Fibroblast of upper back skin (primary cell): ENCODE measurements at places on chromosomes 12 and 14.
A peak's percentile ranks its signal among the peaks of the same experiment; 100 is the strongest.

- no peak for DNase-seq
Measured at GRCh38 chr12:6824085-6824775, 2.6 kb downstream of the GPR162 start.

- no peak for DNase-seq
Measured at GRCh38 chr12:9103050-9103849, 12.5 kb downstream of the A2M start.

DNA sequence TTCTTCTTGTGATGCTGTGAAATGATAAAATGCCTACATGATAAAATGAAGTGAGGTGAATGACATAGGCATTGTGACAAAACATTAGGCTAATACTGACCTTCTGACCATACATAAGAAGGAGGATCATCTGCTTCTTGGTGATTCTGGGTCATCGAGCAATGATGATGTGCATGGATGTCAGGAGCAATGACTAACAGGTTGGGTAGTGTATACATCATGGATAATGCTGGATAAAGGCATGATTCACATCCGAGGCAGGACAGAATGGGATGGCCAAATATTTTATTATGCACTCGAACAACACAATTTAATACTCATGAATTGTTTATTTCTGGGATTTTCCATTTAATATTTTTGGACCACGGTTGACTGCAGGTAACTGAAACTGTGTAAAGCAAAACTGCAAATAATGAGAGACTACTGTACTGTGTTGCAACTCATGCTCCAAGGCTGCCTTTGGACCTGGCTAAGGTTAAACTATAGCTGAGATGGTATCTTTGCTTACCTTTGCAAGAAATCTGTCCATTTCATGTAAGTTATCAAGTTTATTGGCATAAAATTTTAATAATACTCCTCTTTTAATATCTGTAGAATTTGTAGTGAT is 7.6 kb upstream of the SLC25A21 start:
- no peak for DNase-seq

DNA sequence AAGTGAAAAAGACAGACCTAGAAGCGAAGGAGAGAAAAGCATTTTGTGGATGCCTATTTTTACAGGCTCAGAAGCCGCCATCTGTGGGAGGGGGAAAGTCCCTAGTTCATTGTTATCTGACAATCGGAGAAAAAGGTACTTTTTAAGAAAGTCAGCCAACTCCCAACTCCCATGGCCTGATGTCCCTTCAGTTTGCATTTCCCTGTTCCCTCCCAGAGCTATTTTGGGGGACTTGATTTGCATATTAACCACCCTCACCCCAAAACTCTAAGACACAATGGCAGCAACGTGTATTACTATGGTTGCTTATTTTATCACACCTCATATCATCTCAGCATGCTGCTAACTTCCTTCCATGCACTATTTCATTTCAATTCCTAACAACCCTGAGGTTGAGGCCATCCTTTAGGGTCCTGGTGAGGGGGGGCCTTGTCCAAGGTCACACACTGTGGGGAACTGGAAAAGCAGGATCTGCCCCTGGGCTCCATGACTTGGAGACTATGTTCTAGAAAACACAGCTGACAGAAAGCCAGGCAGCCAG is 18.7 kb downstream of the HVCN1 start:
- DNase-seq: no peak

- DNase-seq: no peak
Measured at GRCh38 chr14:63269561-63270225, 49.0 kb downstream of the GPHB5 start.

GRCh38 chr12:96134200-96134599 is 60.0 kb upstream of the ELK3 start:
- DNase-seq: no peak

- no peak for DNase-seq
Measured at GRCh38 chr12:119225454-119225853, 46.7 kb downstream of the HSPB8 start.

DNA sequence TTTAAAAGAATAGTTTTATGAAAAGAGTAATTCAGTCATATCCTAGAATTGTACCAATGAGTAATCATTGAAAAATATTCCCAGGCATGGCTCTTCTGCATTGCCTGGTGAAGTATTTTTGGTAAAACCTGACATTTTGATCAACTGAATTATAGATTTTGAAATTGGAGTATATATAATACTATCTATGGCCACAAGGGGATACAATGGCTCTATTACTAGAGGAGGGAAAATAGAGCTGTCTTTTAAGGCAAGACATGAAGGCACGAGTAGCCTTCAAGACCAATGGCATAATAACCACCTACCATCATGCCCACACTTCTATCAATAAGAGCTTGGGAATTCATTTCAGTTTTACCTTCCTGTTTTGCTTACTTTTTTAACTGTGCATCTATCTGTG is 1241.4 kb upstream of the TMEM132C start:
- no peak for DNase-seq

DNA sequence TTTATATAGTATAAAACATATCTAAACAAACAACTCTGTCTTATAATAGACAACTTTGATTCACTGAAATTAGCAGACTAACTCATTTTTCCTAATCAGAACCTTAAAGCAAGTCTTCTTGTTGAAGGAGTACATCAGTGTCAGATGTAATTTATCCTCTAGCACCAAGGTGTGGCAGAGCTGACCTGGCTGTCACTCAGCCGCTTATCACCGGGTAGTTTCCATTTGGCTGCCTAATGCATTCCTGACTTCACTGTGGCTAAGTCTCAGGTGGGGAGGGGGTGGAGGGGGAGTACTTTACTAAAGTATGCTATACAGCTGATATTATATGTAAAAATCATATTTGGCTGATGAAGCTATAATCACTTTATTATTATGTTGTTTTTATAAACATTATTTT is 339.9 kb upstream of the RGS6 start:
- DNase-seq: no peak

DNA sequence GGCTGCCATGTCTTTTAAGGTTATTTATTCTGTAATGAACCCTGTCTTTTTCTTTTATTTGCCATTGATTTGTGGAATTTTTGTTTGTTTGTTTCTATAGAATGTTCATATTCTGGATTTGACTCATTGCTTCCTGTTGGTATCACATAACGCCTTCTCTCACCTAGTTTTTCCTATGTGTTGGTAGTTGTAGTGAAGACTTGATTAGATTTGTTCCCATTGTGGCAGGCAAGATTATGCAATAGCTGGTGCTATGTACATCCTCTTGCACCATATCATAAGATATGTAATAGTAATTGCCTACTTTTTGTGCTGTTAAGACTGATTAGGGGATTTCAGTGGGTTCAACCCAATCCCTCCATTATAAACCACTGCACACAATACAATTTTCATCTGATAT is 3.9 kb upstream of the KRT6B start:
- no peak for DNase-seq

DNA sequence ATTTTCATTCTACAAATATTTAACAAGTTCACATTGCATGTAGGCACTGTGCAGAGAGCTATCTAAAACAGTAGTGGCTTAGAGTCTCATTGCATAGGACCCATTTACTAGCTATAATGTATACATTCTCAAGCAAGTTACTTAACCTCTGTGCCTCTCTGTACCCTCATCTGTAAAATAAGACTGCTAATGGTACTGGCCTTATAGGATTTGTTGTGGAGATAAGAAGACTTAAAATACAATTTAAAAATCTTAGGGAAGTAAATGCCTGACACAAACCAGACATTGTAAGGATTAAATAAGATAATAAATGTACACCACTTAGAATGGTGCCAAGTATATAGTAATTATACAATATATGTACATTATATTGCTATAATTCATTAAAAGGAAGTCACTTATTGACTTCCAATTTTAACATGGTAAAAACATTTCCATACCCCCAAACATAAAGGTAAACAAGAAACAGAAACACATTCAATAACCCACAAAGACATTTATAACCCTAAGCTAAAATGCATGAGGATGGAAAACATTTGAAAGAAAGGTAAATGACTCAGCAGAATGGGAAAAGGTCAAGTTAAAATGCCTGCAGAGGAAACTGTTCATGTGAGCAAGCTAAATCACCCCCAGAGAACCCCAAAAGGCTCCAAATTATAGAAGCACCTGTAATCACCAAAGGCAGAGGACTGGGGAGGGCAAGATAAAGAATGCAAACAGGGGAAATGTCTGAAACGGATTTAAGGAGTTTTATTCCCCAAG is 30.8 kb downstream of the RPS6KA5 start:
- no peak for DNase-seq

DNA sequence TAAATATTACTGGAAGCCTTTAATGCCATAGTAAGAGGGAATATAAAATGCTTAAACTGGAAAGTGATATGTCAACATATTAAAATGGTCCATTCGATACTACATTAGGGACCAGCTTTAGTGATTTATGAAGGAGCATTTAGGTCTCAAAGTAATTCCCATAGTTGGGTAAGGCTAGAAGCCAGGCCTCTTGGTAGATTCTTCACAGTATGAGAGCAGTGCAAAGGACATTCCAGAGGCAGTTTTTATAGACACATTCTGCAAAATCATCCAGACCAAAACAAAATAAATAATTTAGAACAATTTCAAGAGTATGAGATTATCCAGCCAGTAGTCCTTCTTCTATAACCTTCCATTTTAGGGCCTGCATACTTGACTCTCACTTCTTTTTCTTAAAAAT is 142.6 kb upstream of the PDZRN4 start:
- no peak for DNase-seq

GRCh38 chr12:1811281-1811947 is 9.0 kb upstream of the LRTM2 start:
- no peak for DNase-seq

GRCh38 chr14:103480595-103480994 is 42.0 kb downstream of the CKB start:
- DNase-seq: no peak

DNA sequence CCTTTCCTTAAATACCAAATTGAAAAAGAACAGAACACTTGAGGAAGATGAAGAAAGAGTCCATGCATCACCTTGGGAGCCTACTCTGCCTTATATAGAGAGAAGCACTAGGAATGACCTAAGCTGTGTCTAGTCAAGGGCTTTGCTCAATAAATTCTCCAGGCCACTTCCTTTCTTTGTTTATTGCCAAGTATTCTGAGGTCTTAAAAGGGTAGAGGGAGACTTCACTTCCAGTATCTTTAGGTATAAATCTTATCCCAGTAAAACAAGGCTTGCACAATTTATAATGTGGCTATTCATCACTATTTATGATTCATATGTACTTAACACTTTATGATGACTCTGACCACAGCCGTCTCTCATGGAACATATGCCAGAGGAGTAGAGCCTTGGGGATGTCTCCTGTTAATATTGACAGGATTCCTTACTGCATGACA is 85.1 kb upstream of the ARHGAP5 start:
- DNase-seq: peak; percentile 99

- no peak for DNase-seq
Measured at GRCh38 chr12:95674163-95674562, 116.4 kb downstream of the NTN4 start.

- peak; percentile 54 for DNase-seq
Measured at GRCh38 chr14:50139192-50139591, 22.8 kb upstream of the VCPKMT start.

DNA sequence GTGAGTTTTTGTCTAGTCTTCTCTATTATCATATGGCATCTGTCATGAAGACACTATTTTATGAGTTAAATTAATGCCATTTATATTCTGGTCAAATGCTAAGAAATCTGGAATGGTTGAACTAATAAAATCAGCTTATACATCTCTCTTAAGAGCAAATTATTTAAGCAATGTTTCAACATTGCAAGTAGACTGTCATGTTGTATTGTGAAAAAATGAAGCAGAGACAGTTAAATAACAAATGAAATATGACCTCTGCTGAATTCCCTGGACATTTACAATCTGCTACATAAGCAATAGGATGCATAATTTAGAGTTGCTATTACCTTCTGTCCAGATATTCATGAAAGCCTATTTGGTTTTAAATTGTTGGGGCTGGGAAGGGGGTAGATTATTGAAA is 30.6 kb downstream of the NAV3 start:
- DNase-seq: no peak

GRCh38 chr12:21296348-21296747 is 38.4 kb downstream of the SLCO1A2 start:
- DNase-seq: no peak

GRCh38 chr14:105865904-105866840 is 339.8 kb downstream of the TMEM121 start:
- no peak for DNase-seq

DNA sequence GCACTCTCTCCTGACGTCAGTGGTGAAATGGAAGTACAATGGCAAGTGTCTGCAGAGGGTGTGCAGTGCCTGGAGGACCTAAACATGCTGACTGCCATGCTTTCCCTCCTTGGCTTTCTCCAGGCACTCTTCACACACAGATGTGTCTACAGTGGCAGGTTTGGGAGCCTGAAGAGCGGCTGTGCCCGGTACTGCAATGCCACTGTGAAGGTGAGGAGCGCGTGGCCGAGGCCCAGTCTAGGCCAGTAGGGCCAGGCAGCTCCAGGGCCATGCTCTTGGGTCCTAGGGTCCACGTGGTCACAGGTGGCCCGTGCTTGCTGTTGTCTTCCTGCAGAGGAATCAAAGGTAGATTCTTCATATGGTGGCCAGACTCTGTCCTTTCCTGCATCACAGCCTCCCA is 81.4 kb downstream of the STAB2 start:
- no peak for DNase-seq

- no peak for DNase-seq
Measured at GRCh38 chr14:43872222-43872621, 634.9 kb downstream of the FSCB start.

DNA sequence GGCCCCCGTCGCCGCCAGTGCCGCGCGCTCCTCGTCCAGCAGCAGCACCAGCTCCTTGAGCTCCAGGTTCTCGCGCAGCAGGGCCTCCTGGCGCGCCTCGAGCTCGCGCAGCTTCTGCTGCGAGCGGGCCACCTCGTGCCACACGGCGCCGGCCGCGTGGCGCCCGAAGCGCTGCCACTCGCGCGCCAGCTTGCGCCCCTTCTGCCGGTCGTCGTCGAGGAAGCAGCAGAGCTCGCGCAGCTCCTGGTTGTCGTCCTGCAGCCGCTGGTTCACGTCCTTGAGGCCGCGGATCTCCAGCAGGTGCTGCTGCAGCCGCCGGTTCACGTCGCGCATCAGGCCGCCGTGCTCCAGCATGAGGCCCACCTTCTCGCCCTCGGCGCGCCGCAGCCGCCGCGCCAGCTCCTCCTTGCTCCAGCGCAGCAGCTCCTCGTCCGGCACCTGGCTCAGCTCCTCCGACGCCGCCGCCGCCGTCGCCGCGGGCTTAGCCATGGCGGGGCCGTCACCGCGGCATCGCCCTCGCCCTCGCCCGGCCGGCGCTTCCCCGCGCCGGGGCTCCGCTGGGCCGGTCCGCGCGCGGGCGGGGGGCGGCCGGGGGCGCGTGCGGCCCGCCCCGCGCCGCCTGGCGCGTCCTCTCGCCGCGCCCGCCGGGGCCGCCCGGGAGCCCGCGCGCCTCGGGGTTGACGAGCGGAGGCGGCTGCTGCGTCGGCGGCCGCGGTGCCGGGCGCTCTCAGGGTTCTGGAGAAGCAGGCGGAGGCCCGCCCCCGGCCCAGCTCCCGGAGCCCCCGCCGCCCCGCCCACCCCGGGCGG is at the start of gene CCDC85C:
CCDC85C (minus strand) TSS at position 737 of the 807 bp plus-strand sequence; CDS start at position 489, 248 bp downstream.
- no peak for DNase-seq

GRCh38 chr14:105168496-105168978 is at the start of gene JAG2:
TSS of gene JAG2 (minus strand) at chr14:105168776. CDS start at chr14:105168420, 356 bp downstream.
- no peak for DNase-seq

GRCh38 chr12:12721814-12722434 is 4.8 kb downstream of the CDKN1B start:
- DNase-seq: no peak

- no peak for DNase-seq
Measured at GRCh38 chr14:100850841-100851585, 25.1 kb downstream of the MEG3 start.
